NCI-H460 (cell line): ENCODE measurements at places on chromosomes 11 and 22.
A peak's percentile ranks its signal among the peaks of the same experiment; 100 is the strongest.

DNA sequence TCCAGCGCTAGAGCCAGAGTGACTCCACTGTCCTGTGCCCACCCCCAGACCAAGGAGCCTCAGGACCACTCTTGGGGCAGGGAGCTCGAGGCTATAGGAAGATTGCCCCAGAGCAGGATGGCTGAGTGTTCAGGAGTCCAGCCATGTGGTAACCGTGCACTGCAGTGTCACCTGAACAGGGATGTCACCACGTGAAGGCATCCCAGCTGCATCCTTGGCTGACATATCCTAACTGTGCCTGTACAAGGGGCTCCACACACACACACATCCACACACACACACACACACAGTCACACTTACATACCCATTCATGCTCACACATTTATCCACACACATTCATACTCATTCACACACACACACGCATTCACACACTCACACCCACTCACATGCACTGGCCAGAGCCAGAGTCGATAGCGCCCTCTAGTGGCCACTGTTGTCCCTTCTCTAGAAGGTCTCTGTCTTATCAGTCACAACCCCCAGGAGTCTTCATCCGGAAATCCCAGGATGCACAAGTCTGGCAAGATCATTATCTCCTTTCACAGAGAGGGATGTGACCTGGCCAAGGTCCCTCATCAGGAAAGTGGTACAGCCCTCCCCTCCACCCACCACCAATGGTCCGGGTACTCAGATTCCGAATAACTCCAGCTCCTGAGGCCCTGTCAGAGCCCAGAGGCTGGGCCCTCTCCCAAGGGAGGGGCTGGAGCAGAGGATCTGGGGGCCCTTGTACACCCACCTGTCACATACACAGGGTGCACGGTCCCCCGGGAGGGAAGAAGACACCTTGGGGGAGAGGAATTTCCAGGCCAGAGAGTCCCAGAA is 55.1 kb downstream of the IGLL5 start:
- peak; percentile 41 for DNase-seq

DNA sequence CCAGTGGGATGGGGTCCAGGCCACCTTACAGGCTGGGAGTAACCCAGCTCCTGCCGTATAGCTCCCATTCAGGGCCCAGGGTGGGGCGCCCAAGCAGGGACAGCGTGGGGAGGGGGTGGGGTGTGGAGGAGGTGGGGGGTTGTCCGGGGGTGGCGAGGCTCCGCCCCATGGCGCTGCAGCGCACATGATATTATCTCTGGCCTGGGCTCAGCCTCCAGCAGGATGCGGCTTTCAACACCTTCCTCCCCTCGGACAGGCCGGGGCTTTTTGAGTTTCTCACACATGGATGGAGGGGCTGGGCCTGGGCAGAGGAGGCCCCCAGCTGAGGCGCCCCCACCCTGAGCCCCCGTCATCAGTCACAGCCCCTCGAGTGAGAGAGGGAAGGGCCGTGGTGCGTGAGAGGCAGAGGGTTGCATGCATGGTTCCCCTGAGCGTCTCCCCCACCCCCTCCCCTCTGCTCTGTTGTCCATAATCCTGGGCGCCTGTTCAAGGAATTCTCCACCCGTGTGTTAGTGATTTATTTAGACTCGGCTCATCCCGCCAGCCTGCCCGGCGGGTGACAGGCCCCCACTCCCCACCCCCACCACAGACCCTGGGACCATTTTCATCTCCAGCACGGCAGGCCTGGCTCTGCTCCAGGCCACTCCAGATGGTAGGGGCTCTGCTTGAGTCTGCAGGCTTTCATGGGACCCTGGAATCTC is 44.9 kb downstream of the WNT11 start:
- DNase-seq = no peak

- DNase-seq = no peak
Observed at GRCh38 chr11:32332990-32333319, 102.4 kb downstream of the WT1 start.

DNA sequence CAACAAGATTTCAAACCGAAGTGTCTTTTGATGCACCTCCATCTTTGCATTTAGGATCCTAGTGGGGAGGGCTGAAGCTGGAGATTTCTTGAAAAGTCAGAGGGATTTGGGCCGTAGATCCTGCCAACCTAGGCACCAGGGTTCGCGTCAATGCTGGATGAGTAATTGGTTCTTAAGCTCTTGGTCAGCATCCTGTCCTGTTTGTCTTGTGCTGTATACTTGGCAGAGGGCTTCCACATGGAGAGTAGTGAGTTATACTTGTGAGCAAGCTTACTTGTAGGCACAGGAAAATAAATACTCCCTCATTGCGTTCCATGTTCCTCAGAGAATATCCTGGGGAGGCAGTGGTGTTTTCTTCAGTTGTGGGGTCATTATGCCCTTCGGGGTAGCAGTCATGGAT is 12.6 kb downstream of the INSC start:
- DNase-seq = no peak

- DNase-seq = no peak
Observed at GRCh38 chr11:114128399-114128798, 68.9 kb downstream of the ZBTB16 start.

GRCh38 chr22:37206118-37206840 is 6.0 kb downstream of the SSTR3 start:
- DNase-seq = no peak

DNA sequence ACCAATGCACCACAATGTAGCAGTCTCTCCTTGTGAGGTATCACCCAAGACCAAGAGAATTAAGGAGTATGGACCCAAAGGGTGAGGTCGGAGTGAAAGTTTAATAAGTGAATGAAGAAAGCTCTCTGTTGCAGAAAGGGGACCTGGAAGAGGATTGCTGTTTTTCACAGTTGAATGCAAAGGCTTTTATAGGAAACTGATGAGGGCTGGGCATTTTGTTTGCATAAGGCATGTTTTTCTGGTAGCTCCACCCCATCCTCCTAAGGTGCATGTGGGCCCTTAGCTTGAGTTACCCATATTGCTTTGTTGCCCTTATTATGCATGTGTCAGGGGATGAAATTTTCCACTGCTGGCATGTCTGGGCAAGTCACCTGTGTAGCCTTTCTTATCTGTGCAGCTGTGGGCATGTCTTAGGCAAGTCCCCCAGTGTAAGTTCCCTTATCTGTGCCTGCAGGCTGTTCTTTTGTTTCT is 64.7 kb downstream of the BDNF start:
- no peak for DNase-seq

- DNase-seq = no peak
Observed at GRCh38 chr11:45724153-45724552, 58.7 kb upstream of the CHST1 start.

- DNase-seq = no peak
Observed at GRCh38 chr22:30398685-30399680, 2.2 kb downstream of the SEC14L2 start.

DNA sequence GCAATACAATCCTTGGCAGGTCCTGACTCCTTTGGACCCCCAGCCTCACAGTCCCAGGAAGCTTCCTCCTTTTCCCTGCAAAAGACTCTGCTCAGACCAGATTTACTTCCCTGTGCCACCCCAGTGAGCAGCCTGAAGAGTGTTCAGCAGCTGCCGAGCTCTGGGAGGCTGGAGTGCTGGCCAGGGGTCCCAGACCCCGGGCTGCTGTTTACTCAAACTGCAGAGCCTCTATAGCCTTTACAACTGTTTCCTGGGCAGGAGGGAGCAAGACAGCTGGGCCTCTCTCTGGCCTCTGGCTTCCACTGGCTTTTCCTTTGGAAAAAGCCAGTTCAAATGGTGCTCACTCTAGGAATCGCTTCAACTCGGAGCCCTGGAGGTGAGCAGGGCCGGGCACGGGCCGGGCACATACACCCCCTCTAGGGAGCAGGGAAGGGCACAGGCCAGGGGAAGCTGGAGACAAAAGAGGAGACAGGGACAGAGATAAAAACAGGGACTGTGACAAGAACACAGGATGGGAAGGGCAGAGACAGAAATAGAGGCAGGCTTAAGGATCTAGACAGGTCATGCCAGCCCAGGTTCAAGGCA is 932 bp downstream of the IRAG1 start:
- no peak for DNase-seq

GRCh38 chr11:73521621-73522020 is 76.3 kb downstream of the FAM168A start:
- no peak for DNase-seq

DNA sequence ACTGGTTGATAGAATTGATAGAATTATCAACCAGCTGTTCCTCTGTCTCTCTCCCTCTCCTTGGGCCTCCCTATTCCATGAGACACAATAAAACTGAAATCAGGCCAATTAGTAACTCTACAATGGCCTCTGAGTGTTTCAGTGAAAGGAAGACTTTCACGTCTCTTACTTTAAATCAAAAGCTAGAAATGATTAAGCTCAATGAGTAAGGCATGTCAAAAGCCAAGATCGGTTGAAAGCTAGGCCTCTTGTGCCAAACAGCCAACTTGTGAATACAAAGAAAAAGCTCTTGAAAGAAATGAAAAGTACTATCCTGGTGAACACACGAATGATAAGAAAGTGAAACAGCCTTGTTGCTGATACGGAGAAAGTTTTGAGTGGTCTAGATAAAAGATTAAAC is 16.6 kb downstream of the PIH1D2 start:
- DNase-seq = no peak

DNA sequence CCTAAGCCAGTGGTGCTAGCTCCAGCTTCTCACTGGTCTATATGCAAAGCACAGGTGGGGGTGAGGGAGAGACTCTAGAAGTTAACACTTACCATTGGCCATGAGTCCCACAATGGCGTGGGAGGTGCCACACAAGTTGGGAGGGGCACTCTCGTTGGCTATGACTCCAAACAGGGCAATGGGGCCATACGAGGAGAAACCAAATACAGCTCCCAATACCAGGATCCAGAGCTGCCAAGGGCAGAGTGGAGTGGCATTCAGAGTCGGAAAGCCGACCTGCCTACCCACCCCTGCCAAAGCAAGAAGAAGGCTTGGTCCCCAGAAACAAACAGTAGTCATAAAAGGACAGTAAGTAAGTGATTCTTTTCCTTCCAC is 5.6 kb downstream of the SLC37A4 start:
- DNase-seq = no peak

GRCh38 chr11:127677660-127678425 is 677.3 kb upstream of the KIRREL3 start:
- DNase-seq = no peak

DNA sequence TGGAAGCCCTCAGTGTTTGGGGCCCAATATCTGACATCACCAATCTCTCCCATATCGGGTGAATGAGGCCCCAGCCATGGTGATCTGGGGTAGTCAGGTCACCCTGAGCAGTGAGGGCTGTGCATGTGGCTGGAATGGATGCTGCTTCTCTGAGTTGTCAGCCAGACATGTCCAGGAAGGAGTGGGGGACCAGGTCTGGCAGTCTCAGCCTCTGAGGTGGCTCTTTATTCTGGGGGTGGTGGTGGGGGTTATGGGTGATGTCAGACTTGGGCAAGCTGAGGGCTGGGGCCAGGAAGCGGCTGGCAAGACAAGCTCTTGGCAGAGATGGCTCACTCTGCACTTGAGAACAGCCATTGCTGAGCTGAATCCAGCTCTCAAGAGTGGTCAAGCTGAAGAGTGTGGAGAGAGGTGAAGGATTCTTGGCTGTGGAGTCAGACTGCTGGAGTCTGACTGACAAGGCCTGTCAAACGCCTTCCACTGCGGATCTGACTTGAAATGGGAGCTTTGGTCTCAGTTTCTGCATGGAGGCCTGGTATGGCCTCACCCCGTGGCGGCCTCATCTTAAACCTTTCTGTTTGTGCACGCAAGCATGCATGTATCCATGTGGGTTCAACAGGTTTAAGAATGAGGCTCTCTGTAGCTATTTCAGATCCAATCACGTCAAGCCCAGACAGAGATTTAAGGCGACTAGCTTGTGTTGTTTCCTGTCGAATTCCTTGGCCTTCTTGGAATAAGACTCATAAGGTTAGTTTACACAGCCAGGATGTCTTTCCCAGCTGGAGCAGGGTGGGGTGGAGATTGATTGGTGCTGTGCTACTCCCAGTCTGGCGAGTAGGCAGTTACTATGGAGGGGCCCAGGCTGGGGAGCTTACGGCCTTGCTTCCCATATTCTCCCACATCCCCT is 83.9 kb upstream of the TIMP3 start:
- no peak for DNase-seq

- no peak for DNase-seq
Observed at GRCh38 chr22:39221999-39222686, 22.6 kb downstream of the PDGFB start.
